ENCODE measurements at places on chromosomes 16 and 17.
A peak's percentile ranks its signal among the peaks of the same experiment; 100 is the strongest.

- no peak for DNase-seq
Measured at GRCh38 chr16:88295671-88296436, 86.9 kb upstream of the ZNF469 start.

DNA sequence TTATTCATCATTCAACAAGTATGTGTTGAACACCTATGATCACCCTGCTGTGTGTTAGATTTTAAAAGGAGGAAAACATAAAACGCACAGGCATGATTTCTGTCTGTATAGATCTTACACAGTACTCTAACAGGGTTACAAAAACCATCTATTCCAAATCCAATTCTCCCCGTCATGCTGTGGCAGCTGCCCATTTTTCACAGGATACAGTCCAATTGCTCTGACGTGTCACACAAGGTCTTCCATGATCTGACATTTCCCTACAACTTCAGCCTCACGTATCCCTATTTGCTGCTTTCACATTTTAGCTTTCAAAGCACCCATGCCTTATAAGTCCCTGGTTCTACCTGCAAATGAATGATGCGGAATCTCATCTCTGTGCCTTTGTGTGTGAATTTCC is 67.0 kb upstream of the CNTNAP4 start:
- DNase-seq = no peak

GRCh38 chr16:12546918-12547607 is 256.6 kb downstream of the CPPED1 start:
- no peak for DNase-seq

DNA sequence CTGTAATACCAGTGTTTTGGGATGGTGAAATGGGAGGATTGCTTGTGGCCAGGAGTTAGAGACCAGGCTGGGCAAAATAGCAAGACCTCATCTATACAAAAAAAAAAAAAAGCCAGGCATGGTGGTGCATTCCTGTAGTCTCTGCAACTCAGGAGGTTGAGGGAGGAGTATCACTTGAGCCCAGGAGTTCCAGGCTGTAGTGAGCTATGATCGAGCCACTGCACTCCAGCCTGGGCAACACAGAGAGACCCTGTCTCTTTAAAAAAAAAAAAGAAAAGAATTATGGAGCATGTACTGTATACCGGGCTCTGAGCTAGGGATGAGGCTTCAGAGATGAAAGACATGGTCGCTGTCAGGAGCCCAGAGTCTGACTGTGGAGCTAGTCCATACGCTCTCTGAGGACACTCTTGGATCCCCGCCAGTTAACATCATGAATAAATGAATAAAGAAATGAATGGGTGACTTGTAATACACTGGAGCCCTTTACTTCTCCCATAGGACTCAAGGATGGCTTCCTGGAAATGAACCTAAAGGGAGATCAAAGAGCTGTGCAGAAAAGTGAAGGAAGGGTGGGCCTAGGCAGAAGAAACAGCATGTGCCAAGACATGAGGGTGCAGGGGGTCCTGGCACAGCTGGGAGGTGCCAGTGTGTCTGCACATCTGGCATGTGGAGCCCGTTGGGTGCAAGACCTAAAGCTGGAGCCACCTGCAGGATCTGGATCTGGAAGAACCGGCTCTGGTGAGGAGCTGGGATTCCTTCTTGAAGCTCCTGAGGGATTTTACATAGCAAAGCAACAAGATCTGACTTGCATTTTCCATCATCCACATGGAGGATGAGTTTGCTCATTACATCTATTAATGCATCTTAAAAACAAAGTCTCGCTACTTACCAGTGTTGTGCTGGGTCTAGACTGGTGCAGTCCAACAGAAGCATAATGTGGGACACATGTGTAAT is 120.4 kb downstream of the IRX3 start:
- no peak for DNase-seq

- no peak for DNase-seq
Measured at GRCh38 chr17:43814714-43815113, 18.2 kb downstream of the MPP3 start.

DNA sequence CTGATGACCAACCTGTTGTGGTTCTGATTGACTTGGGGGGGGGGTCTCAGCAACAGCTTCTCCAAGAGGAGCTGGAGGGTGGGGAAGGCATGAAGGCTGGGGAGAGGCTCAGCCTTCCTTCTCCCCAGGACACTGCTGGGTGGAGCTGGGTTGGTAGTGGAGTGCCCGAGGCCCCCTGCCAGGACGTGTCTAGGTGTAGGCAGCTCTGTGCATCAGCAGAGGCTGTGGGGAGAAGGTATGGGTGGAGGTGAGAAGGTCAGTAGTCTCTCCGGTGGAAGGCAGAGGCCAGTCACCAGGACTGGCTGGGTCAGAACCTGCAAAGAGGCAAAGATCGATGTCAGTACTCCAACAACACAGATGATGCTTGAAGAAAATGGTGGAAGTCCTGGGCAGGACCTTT is 3.9 kb downstream of the CHAD start:
- no peak for DNase-seq

GRCh38 chr17:58329035-58329809 is 627 bp upstream of the TSPOAP1 start:
- DNase-seq = peak; percentile 85

GRCh38 chr16:30922960-30923535 is 324 bp upstream of the FBXL19 start:
- peak; percentile 97 for DNase-seq

DNA sequence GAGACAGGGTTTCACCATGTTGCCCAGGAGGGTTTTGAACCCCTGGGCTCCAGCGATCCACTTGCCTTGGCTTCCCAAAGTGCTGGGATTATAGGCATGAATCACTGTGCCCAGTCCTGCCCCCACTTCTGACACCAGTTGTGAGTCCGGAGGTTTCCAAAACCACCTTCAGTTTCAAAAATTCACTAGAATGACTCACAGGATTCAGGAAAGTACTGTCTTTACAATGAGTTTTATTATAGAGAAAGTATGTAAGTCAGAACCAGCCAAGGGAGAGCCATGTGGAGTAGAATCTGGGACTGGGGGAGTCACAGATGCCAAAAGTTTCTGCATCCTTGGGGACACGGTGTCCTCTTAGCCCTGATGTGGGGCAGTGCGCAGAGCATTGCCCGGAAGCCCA is 55.1 kb downstream of the PLD6 start:
- DNase-seq = no peak

- no peak for DNase-seq
Measured at GRCh38 chr17:4658478-4659305, 17.2 kb upstream of the ALOX15 start.

DNA sequence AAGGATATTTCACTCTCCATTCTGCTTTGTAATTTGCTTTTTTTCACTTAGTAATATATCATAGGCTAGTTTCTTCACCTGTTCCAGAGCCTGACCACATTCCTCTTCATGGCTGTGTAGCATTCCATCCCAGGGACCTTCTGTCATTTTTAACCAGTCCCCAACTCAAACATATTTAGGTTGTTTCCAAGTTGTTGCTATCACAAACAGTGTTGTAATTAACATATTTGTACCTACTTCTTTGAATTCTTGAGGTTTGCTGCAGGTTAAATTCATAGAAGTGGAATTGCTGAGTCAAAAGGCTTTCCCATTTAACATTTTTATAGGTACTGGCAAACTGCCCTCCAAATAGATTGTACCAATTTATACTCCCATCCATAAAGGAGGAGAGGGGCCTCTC is 65.1 kb upstream of the MED9 start:
- DNase-seq = no peak

- no peak for DNase-seq
Measured at GRCh38 chr16:56191835-56192634, 746 bp downstream of the GNAO1 start.

- DNase-seq = no peak
Measured at GRCh38 chr17:5511401-5512225, 25.2 kb downstream of the MIS12 start.

DNA sequence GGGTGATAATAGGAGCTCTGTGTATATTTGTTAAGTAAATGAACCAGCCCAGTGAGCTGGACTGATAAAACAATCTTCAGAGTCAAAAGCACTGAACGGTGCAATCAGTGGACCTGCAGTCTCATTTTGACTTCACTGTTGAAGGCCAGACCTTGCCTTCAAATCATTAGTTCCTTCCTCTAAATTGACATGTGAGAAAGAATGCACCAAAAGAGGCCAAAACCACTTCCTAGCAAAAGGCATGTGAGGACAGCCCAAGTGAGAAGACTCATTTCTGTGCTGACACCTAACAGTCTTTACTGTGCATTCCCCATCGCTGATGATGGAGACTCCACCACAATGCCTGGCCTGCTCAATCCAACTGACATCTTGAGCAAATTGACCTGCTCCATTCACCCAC is 10.6 kb downstream of the GTF3C1 start:
- DNase-seq = no peak

GRCh38 chr17:48148854-48149786 is 41.6 kb downstream of the SNX11 start:
- no peak for DNase-seq

GRCh38 chr16:79049040-79049439 is 551.5 kb downstream of the MAF start:
- no peak for DNase-seq

GRCh38 chr17:12640364-12640763 is 25.3 kb upstream of the MYOCD start:
- no peak for DNase-seq

- DNase-seq = no peak
Measured at GRCh38 chr17:65324611-65325342, 187.6 kb downstream of the RGS9 start.

GRCh38 chr16:70561623-70562022 is 38.0 kb downstream of the SF3B3 start:
- no peak for DNase-seq

DNA sequence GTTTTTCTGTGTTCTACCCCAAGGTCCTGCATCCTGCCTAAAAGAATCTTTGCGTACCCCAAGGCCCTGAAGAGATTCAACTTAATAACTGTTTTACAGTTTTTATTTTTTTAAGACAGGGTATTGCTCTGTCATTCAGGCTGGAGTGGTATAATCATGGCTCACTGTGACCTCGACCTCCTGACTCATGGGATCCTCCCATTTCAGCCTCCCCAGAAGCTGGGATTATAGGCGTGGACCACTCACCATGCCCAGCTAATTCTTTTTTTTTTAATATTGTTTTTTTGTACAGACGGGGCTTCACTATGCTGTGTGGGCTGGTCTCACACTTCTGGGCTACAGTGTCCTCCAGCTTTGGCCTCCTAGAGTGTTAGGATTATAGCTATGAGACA is 9.3 kb upstream of the FAAP100 start:
- DNase-seq = no peak

DNA sequence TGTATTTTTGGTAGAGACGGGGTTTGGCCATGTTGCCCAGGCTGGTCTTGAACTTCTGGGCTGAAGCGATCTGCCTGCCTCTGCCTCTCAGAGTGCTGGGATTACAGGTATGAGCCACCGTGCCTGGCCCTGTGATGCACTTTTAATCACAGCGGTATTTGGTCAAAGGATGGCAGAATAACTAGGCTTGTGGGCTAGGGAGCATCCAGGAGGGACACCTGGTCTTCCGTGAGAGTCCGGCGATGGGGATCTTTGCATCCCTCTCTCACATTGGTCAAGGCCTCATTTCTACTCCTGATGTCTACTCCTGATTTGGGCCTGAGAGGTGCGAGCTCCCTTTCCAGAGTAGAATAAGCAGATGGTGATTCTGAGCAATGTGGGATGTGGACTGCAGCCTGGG is 257.9 kb upstream of the CACNG5 start:
- no peak for DNase-seq

GRCh38 chr16:50152351-50152806 is 727 bp upstream of the TENT4B start:
- DNase-seq = peak; percentile 73

DNA sequence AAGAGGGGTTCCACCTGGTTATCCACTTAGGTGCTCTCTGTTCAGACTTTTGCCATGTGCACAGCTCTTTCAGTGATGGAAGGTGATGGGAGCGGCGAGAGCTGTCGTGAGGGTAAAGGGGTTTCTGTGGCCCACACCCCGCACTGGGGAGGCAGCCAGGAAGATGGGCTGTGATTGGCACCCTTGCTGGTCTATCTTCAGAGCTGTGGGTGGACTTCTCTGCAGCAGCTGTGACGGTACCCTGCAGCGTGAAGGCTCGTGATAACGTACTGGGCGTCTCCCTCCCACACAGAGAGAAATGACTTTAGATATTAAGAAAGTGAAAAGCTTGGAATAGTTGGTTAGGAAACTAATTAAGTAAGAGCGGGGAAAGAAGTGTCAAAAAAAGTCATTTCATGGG is 45.8 kb downstream of the MPRIP start:
- DNase-seq = no peak

GRCh38 chr16:53744449-53744848 is 40.5 kb downstream of the FTO start:
- DNase-seq = peak; percentile 30

GRCh38 chr16:5523829-5524228 is 426.2 kb upstream of the EEF2KMT start:
- DNase-seq = no peak

DNA sequence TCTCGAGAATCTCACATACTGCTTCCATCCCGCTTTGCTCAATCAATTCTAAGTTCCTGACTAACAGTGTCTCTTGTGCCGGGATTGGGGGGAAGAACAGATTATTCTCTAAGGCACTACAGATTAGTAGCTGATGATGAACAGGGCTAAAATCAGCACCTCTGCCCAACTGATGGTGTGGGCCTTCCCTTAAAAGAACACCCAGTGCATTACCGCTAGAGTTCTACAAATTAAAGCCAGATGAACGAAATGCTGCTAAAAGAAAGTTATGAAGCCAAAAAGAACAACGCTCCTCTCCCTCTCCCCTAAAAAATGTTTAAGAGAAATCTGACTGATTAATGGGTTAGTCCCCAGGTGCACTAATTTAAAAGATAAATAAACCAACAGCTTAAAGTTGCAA is 4.4 kb downstream of the CDC27 start:
- no peak for DNase-seq

DNA sequence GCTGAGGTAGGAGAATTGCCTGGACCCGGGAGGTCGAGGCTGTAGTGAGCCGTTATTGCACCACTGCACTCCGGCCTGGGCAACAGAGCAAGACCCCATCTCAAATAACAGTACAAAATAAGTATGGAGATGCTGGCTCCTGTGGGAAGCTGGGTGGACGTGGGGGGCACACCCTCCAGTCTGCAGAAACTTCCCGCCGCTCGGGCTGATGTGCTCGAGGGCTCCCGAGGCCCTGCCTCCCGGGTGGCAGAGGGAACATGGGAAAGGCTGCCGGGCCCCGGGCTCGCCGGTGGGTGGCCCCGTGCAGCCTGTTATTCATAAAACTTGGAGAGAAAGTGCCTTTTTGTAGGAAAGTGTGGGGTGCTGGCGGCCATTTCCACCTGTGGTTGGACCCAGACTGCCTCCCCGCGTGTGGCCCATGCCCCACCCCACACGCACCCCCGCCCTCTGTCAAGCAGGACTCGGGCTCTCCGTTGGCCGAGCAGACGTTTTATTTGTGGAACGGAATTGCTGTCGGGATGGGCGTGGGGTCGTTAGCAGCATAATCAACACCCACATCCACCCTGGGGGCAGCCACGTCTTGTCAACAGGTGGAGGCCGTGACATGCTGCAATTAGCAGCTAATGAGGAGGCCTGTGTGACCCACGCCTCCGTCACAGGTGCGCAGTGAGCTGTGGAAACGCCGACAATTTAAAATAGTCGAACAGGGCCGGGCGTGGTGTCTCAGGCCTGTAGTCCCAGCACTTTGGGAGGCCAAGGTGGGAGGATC is 7.4 kb upstream of the CIAO3 start:
- no peak for DNase-seq

- peak; percentile 45 for DNase-seq
Measured at GRCh38 chr16:27748868-27749546, 199.1 kb downstream of the KATNIP start.
